ENCODE measurements at places on chromosomes 1 and 21. TPM values are rescaled to one million over a fixed set of nuclear protein-coding genes. Genes with fewer than 3 reads are reported as not detected.

BPNT1 gene
- total RNA-seq: 21.1 TPM

AK2 gene
- total RNA-seq: 135 TPM

HTR1D gene
- total RNA-seq: not detected

DNA sequence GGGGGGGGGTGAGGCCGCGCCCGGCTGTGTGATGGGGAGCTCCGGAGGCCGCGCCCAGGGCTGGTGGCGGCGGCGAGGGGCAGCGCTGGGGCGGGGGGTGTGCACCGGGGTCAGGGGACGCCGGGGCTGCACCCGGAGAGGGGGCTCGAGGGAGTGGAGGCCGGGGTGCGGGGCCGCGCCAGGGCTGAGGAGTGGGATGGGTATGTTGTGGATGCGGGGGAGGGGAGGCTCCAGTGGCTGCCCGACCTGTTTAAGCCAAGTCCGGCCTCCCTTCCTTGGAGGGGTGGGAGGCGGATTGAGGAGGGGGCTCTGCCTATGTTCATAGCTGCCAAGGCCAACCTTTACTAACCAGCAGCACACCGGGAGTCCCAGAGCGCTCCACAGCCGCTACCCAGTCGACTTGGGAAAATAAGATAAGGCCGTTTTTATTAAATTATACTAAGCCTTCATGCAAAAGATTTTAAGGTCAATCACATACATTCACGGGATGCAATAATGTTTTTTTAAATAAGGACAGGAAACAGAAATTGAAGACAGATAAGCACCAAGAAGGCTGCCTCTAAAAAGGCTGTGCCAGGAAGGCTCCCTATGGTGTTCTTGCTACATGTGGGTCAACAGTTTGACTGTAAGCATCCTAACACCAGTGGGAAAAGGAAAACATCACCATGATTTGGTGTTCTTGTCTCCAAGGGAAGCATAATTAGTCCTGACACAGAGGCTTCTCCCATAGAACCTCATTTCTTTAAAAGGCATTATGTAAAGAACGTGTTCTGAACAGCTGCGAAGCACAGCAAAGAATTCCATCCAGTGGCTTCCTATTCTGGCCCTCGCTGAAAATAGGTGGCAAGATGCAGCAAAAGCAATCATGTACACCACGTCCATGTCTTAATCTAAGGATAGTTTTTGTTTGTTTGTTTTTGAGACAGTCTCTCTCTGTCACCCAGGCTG, 626 bp upstream of the HLCS start:
- no peak overlapping the region for H3K27ac ChIP-seq
- H3K4me1 ChIP-seq: peaks cover 16% of the 10 kb centered on the region

- no peak for DNase-seq
- no peaks in the 10 kb centered on the region for H3K27me3 ChIP-seq
- H3K27ac ChIP-seq: peak overlapping the region; percentile 28
- H3K4me3 ChIP-seq: no peak overlapping the region
Measured at GRCh38 chr1:234975122-234975940, 153.3 kb downstream of the TOMM20 start.

DNA sequence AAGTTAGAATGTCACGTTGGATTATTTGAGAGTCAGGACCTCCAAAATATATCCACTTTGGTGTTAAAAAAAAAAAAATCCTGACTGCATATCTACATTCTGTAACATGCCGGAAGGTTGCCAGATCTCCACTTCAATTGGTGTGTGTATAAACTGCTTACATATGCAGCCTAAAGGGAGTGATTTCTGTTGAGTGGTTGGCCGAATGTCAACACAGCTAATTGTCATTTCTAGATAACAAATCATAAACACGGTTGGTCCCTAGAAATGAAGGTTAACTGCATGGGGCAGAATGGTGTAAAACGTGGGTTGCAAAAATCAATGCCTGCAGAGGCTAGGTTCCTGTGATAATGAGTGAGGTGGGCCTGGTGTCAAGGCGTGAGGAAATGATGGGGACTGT, 15.0 kb upstream of the ROR1 start:
- DNase-seq: no peak
- H3K4me3 ChIP-seq: no peak overlapping the region
- H3K27ac ChIP-seq: no peak overlapping the region
- H3K36me3 ChIP-seq: no peaks in the 10 kb centered on the region

Data from neural crest cell (in vitro differentiated cells).